Activated gamma-delta T cell treated with Interleukin-2 at 50 U/mL for 16 hours (primary cell): ENCODE measurements at places on chromosomes 5 and 9.
A peak's percentile ranks its signal among the peaks of the same experiment; 100 is the strongest.

DNA sequence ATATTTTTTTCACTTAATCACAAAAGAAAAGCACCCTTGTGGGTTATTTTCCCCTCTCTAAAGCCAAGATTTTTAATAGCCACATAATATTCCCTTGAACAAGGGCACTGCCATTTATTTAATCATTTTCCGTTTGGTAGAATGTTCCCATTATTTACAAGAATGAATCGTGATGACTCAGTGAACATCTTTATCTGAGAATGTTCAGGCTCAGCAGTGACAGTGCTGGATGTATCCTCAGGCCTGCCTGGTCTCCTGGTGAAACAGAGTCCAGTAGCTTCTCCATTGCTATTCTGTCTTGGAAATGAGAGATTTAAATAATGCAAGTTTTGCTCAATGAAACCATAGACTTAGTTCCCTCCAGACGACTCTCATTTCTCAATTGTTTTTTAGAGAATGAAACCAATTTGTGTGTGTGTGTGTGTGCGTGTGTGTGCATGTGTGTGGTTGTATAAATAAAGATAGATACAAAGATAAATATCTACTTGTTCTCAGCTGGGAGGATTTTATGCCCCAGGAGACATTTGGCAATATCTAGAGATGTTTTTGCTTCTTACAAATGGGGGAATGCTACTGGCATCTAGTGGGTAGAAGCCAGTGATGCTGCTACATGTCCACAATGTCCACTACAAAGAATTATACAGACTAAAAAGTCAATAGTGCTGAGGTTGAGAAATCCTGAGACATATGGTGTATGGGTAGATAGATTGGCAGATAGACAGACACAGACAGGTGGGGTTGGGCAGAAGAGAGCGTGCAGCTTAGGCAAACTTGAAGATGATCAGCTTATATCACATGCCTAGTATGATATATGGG is 55.0 kb downstream of the PAPPA start:
- no peak for DNase-seq

DNA sequence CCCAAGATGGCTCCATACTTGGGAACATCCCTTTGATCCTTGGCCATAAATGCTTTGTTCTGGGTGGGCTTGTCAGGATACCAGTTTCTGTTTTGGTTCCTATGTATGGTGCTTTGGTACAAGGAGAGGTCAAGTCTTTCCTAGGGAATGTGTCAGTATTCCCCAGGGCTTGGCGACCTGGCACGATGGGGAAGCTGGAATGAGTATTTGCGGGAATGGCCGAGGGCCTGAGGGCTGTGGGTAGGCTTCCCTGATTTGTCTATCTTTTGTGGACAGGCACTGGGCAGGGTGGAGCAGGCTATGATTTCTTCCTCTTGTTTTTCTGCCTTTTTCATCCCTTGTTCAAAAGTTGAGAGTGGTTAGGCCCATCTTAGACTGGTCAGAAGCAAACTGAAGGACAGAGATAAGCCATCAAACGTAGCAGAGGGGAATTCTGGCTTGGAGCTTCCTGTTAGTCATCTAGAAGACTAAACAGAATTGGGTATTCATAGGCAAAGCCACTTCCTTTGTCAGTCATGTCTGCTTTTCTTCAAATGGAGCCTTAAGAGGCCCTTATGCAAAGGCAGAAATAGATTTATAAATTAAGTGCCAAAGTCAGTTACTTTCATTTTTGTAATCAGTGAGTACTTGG is 13.7 kb downstream of the DOCK2 start:
- DNase-seq: no peak

DNA sequence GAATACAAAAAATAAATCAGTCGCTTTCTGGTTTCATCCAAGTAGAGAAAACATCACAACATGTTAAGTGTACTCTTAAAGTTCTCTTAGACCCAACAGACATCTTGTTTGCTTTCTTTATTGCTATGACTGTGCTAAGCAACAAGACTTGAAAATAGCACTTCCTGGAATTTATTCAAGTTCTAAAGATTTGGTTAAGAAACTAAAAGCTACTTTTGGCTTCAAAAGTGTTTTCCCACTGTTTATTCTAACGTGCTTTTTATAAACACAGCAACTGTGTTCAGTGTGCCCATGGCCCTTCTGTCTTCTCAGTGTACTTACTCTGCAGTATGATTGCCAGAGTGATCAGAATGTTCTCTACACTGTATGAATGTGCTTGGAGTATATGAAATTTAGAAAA is 109.8 kb downstream of the GIN1 start:
- no peak for DNase-seq

DNA sequence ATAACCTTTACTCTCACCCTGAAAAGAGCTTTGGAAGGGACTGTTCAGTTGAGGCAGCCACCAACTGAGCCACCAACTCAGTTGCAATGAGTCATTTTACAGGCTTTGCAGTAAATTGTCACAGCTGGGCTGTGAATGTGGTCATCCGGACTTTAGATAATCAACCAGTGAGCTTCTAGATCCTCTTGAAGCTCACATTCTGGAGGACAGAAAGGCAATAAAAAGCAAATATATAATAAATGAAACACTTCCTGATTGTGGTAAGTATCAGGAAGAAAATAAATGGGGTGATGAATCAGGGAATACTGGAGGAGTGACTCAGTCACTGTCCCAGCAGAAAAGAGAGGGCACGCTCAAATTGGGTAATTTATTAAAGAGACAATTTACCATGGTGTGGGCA is 13.2 kb upstream of the C5orf58 start:
- DNase-seq: no peak

DNA sequence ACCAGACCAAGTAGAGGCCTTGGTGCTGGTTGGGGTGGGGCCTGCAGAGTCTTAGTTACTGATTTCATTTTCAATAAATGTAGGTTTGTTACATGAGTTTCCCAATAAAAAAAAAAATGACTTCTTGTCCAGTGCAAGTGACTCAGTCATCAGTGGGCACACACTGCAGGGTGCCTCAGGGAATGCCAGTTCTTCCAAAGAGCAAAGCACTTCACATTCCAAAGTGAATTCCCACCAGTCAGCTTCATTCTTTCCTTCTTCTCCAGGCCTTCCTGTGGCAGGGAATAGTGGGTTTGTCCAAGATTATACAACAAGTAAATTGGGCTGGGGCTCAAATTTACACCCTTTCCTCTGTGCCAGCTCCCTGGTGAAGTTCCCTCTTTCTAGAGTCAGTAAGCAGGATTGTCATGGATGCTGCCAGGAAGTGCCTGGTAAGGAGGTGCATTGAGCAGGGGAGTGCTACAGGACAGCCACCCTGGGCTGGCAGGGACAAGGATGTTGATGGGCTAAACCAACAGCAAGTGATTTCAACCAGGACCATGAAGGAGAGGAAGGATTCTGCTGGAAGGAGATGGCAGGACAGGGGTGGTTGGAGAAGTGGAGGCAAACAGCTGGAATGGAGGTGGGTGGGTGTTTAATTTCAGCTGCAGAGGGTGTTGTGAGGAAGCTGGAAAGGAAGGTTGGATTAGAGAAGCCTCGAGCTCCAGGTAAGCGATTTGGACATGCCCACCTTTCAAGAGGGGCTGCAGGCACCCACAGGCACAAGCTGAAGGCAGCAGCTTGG is 3.7 kb upstream of the B4GALT7 start:
- no peak for DNase-seq

DNA sequence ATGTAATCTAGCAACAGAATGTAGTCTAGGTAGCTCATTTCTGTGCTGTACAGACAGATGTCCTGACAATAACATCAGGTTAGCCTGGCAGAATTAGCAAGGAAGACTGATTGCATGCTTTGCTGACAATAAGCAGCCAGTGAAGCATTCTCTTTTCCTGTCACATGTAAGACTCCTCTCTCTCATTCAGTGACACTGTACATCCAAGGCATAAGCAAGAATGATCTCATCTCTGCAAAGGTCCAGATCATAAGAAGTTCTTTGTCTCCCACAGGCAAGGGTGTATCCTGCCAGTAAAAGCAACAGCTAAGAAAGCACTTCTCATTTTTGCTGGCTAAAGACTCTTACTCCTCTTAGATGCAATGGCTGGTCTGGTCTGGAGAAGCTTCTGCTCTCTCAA is 861.8 kb downstream of the TAF11L14 start:
- DNase-seq: no peak

DNA sequence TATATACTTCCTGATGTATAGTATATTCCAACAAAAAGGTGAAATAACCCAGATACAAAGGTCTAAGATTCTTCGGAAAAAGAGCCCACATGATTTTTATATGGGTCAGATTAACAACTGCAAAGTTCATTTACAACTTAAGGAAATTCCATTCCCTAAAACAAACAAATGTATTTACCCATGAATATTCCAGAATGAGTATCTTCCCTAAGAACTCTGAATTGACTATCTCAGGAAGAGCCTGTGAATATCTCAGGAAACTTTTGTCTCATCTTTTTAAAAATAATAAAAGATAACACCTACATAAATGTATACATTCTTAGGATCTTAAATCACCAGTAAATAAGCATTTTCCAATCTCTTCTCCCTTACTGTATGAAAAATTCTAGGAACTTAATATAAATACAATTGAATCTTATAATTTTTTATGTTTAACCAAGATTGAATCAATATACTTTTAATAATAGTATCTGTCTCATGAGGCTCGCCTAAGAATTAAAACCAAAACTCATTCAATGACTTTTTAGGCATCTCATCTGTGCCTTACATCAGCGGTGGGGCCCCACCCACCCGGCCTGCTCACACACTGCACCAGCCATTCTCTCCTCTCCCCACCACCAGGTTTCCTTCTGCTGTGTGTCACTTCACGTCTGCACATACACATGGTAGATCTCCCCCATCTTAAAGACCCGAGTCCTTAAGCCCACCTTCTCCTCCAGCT is 78.1 kb downstream of the RAPGEF1 start:
- peak; percentile 61 for DNase-seq

DNA sequence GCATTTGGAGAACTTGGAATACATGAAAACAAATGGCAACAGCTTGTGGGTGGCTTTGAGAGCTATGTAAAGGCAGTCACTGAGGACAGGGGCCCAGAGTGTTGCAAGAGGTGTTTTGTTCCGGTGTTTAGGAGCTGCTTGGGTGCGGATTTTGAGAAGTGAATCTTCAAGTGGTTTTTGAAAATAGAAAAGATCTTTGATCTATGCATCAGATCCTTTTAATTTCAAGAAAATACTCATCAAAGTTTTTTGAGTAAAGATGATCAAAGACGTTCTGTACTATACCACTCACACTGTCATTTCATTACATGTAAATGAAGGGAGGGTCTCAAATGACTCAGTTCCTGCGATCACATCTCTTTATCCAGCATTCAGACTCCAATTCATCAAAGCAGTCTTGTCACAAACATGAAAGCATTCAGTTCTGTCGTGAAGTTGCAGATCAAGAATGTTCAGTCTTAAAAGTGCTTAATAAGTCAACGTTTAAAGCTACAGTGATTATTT is 112.5 kb downstream of the WDR41 start:
- no peak for DNase-seq

GRCh38 chr5:10329820-10330481 is 22.2 kb upstream of the CMBL start:
- no peak for DNase-seq

GRCh38 chr9:105993116-105993854 is 298.9 kb downstream of the TMEM38B start:
- DNase-seq: no peak

- no peak for DNase-seq
Measured at GRCh38 chr5:55324815-55325418, 17.1 kb downstream of the MTREX start.

- DNase-seq: no peak
Measured at GRCh38 chr5:118653872-118654271, 334.5 kb downstream of the DTWD2 start.

DNA sequence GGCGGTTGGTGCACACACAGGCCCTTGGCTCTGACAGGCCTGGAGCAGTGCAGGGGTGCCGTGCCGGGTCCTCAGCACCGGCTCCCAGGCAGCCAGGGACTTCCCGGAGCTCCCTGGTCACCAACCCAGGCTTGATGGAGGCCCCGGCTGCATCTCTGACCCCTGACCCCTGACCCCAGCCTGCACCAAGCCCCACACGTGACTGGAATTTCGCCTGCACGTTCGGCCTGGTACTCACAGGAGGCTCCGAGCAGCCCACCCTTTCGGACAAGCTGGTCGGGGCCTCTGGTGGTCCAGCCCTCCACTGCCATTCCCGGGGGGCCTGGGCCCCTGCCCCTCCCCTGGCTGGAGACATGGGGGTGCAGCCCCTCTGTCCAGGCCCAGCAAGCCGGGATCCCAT is 25.4 kb upstream of the UBAC1 start:
- DNase-seq: no peak

- peak; percentile 54 for DNase-seq
Measured at GRCh38 chr5:176653401-176654385, 6.4 kb downstream of the TSPAN17 start.

GRCh38 chr5:56506211-56506965 is 273.3 kb upstream of the ANKRD55 start:
- no peak for DNase-seq

GRCh38 chr5:124161266-124161665 is 585.2 kb downstream of the ZNF608 start:
- no peak for DNase-seq

GRCh38 chr9:71446473-71447411 is 321.6 kb downstream of the CEMIP2 start:
- no peak for DNase-seq

DNA sequence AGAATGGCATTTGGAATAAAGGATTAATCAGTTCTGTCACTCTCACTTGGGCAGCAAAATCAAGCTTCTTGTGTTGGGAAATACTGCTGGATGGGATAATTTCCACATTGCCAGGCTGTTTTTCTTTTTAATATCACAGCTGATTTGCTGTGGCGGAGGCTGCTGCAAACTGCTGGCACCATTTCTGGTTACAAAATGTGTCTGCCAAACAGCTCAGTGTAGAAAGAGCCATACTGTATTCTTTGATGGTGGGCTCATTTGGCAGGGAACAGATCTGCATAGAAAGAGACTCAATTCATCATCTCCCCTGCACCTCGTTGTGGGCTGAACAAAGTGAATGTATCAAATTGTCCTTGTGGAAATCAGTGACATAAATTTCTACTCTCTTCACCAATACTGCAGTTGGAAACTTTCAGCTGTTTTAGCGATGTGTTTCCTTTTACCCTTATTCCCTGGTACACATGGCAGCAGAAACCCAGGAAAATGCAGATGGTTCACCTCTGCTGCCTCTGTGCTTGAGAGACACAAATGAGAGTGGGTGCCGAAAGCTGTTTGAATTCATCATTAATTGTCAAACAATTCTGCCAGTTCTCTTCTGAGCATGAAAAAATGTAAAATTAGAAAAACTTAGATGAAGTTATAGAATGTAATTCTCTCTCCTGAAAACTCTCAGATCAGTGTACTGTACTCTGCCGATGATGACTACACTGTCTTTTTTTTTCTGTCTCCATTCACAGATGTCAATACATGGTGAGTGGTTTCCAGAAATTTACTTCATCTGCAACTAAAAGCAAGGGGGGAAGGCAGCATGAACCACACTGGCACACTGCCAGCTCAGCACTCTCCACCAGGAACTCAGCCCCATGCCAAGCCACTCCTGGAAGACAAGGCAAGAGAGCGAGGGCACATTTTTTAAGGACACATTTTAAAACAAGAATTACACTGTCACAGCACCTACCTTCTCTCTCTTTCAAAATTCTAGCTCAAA is 75.0 kb downstream of the HMHB1 start:
- no peak for DNase-seq

- no peak for DNase-seq
Measured at GRCh38 chr5:33800241-33800950, 91.4 kb downstream of the ADAMTS12 start.
